ENCODE measurements at places on chromosomes 5 and 9.

DNA sequence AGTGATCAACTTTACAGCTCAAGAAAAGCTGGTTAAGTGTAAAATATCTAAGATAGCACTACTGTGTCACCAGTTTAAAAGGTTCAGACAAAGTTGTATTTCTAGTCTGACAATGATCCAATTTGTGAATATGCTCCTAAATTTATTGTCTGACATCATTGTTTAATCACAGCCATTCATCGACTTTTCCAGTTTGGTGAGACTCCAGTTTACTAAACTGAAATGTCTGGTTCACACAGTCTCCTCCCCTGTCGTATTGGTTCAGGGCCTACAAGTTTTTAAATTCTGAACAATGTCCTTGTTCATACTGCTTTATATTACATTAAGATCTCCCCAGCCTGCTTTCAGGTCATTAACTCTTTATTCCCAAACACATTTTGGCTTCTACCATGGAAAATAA is 161.4 kb downstream of the CHSY3 start:
- no peak for DNase-seq

GRCh38 chr5:117456866-117457470 is 882.3 kb upstream of the SEMA6A start:
- DNase-seq: no peak

- no peak for DNase-seq
Observed at GRCh38 chr5:109630093-109630492, 59.6 kb upstream of the MAN2A1 start.

GRCh38 chr9:120395376-120395775 is 184.6 kb downstream of the CDK5RAP2 start:
- no peak for DNase-seq

DNA sequence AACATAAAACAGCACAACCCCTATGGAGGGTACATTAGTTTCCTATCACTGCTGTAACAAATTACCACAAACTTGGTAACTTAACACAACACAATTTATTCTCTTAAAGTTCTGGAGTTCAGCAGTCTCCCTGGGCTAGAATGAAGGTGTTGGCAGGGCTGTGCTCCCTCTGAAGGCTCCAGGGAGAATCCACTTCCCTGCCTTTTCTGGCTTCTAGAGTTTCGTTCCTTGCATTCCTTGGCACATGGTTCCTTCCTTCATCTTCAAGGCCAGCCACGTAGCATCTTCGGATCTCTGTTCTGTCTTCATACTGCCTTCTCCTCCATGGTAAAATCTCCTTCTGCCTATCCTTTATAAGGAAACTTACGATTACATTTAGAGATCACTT is 25.0 kb upstream of the GSN start:
- no peak for DNase-seq

- no peak for DNase-seq
Observed at GRCh38 chr5:97951139-97951538, 768.1 kb upstream of the RIOK2 start.

- DNase-seq: no peak
Observed at GRCh38 chr9:11618241-11618805, 1005.5 kb upstream of the PTPRD start.

DNA sequence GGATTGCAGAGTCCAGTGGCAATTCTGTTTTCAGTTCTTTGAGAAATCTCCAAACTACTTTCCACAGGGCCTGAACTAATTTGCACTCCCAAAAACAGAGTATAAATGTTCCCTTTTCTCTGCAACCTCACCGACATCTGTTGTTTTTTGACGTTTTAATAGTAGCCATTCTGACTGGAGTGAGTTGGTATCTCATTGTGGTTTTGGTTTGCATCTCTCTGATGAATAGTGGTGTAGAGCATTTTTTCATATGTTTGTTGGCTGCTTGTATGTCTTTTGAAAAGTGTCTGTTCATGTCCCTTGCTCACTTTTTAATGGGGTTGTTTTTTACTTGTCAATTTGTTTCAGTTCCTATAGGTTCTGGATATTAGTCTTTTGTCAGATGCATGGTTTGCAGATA is 72.6 kb downstream of the PALM2AKAP2 start:
- no peak for DNase-seq

- no peak for DNase-seq
Observed at GRCh38 chr9:132237481-132237880, 75.6 kb downstream of the NTNG2 start.

DNA sequence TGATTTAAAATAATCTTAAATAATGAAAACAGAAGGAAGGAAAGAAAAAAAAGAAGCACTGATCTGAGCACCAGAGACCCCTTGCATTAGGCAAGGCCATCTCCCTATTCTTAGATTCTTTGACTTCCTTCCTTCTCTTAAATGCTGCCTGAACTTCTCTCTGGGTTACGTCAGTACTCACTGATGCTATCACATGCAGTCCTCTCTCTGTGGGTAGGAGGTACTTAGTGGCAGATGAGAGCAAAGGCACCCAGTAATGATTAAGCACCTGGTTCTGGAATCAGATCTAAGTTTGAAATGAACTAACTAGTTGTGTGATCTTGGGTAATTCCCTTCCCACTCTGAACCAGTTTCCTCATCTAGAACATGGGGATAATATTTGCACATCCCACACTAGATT is 110.3 kb upstream of the TBC1D2 start:
- DNase-seq: no peak

DNA sequence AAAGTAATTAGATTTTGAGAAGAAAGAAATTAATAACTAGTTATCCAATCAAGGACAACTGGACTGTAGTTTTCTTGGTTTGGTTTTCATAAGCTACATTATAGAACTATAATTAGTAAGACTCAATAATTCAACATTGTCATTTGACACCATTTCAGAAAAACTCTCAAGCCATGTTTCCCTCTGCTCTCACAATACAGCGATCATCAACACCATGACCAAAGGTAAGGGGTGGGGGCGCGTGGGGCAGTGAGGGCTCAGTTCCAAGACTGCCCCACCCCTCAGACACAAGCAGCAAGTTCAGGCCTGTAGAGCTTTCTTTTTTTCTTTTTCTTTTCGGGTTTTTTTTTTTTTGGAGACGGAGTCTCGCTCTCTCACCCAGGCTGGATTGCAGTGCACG is 6.4 kb downstream of the CMBL start:
- no peak for DNase-seq

DNA sequence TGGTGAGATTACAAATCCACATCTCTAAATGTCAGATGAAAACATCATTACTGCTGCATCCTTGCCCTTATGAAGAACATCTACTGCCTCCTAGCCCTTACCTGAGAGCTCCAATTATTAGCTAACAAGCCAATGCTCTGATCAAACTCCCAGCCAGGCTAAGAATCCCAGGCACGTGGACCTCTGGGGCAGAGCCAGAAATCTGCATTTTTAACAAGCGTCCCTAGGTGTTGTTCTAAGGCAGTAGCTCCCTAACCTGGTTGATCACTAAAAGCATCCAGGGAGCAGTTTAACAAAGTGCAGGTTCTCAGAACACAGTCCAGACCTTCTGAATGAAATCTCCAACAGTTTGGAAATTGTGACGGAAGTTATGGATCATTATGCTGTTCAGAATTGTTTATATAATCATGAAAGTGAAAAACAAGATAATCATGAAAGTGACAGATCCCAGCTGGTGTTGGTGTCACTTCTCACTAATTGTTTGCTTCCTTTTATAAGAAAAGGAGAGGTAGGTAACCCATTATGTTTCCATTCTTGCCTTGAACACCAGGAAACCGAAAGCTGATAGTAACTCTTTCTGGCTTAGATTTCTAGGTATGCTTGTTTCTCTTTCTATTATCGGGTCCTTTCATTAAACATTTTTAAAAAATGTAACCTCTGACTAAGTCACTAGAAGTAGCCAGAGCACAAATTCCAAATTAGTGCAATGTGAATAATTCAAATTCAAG is 216.5 kb upstream of the NR4A3 start:
- DNase-seq: no peak

- no peak for DNase-seq
Observed at GRCh38 chr9:130446101-130446861, 1.5 kb downstream of the ASS1 start.

All from activated CD8-positive, alpha-beta memory T cell treated with anti-CD3 and anti-CD28 coated beads for 48 hours (primary cell).